ENCODE measurements at places on chromosomes 13 and 19.

- no peak for DNase-seq
Observed at GRCh38 chr19:44600466-44600865, 12.9 kb upstream of the IGSF23 start.

DNA sequence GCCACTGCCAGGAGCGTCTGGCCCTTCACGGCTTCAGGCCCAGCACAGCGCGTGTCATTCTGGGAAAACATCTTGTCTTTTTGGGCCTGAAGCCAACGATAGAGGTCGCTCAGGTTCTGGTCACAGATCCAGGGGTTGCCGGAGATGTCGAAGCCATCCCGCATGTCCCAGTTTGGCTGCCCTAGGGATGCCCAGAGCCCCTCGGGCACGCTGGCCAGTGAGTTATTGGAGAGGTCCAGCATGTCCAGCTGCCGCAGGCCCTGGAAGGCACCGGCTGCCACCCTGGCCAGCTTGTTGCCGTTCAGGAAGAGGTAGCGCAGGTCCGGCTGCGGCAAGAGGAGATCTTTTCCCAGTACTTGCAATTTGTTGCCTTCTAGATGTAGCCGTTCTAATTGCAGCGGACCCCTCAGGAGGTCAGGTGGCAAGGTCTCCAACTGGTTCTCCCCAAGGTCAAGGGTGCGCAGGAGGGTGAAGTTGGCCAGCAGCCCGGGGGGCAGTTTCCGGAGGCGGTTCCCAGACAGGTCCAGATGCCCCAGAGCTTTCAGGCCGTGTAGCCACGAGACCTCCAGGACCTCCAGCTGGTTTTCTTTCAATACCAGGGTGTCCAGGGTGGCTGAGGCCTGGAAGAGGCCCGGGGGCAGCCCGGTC lies 1.8 kb downstream of the LRG1 start:
- no peak for DNase-seq

DNA sequence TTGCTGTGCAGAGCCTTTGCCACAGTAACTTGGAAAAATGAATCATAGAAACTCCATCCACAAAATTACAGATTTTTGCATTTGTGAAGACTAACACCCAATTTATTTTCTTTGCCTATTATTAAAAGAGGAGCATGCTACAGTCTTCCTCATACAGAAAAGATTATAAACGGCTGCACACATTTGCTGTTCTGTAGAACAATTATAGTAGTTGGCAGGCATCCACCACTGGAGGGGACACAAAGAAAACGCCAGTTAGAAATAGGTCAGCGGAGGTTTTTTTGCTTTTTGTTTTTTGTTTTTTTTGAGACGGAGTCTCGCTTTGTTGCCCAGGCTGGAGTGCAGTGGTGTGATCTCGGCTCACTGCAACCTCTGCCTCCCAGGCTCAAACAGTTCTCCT lies 51.6 kb downstream of the SACS start:
- no peak for DNase-seq

- DNase-seq = no peak
Observed at GRCh38 chr13:113901642-113902041, 37.8 kb upstream of the GAS6 start.

DNA sequence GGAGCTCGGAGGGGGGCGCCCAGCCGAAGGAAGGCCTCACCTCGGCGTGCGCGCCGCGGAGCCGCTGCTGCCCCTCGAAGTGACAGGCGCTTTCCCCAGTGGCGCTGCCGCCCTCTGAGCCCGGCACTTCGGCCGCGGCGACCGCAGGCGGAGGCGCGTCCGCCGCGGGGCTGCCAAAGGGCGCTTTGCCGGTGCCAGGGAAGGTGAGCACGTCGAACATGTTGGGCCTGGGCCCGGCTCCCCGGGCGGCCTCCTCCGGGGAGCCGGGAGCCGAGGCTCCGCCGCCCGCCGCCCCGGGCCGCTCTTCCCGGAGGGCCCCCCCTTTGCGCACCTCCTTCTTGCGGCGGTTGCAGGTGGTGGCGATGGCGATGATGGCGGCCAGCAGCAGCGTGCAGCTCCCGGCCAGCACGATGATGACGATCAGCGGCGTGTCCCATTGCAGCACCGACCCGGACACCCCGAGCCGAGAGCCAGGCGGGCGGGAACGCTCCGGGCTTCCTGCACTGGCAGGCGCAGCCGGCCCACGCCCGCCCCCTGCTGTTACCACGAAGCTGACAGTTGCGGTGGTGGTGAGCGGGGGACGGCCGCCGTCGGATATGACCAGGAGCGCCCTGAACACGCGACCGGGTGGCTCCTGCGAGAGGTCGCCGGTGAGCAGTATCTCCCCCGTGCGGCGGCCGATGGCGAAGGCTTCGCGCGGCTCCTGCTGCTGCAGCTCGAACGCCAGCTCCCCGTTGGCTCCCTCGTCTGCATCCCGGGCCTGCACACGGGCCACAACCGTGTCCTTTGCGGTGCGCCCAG lies 2.5 kb downstream of the PCDH8 start:
- DNase-seq = no peak

DNA sequence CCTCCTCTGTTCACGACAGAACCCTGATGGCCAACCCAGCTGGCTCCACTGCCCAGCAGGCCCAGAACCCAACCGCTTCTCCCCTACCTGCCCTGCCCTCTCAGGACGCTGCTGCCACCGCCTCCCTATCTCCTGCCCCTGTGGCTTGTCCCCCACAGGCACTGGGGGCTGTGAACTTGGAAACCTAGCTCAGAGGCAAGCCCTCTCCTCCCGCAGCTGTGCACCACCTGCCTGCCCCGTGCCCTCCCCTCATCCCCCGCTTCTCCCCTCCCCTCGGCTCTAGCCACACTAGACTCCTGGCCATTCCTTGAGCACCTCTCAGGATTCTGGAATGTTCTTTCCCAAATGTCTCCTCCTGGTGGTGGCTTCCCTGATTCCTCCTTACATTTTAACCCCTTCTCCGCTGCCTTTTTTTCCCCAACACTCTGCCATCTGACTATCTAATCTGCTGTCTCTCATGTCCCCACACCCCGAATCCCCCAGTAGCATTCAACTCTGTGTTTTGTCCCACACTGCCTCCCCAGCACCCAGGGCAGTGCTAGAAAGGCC lies 6.7 kb downstream of the NANOS3 start:
- no peak for DNase-seq

- DNase-seq = no peak
Observed at GRCh38 chr19:13154241-13154778, 4.1 kb downstream of the IER2 start.

DNA sequence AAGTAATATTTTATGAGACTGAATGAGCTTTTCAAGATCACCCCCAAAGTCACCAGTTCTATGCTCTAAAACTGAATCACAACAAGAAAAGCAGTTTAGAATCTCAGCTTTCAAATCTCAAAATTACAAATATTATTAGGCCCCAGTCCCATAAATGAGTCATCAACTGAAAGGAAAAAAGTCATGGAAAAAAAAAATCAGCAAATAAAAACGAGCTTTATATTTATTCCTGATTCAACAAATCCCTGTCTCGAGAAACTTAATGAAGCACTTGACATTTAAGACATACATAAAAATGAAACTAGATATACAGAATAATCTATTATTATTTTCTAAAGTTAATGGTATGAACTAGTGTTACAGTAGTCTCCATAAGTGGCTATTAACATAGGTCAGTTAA lies 203.0 kb downstream of the DIAPH3 start:
- DNase-seq = no peak

DNA sequence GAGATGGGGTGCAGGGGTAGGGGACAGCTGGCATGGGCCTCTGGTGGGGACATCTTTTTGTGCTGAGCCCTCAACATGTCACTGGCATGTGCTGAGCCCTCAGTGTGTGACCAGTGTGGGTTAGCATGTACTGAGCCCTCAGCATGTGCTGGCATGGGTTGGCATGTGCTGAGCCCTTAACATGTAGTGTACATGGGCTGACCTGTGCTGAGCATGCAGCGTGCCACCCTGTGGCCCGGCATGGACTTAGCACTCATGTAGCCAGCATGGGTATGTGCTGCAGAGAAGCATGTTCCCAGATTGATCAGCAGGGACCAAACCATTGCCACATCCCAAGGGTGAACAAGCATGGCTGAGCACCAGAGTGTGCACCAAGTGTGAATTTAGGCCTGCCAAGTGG lies 11.5 kb downstream of the HIPK4 start:
- no peak for DNase-seq

- no peak for DNase-seq
Observed at GRCh38 chr13:26133286-26133685, 81.5 kb upstream of the SHISA2 start.

- DNase-seq = no peak
Observed at GRCh38 chr13:31301119-31301518, 101.3 kb downstream of the B3GLCT start.

DNA sequence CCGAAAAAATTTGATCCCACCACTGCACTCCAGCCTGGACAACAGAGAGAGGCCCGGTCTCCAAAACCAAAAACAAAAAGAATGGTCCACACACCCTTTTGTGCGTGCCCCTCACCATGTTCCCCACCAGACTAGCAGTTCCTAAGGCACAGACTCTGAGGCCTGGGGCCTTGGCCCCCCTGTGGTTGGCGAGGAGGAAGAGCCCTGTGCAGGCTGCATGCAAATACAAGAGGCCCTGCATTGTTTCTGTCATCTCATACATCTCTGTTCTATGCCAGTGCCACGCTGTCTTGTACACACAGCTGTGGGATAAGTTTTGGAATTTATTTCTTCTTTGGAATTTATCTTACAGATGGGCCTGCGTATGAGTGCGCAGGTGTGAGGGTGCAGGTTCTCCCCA lies 4.7 kb upstream of the YJEFN3 start:
- DNase-seq = no peak

- no peak for DNase-seq
Observed at GRCh38 chr13:78780708-78781107, 121.8 kb upstream of the OBI1 start.

- DNase-seq = no peak
Observed at GRCh38 chr13:99760456-99760855, 211.1 kb downstream of the ZIC5 start.

DNA sequence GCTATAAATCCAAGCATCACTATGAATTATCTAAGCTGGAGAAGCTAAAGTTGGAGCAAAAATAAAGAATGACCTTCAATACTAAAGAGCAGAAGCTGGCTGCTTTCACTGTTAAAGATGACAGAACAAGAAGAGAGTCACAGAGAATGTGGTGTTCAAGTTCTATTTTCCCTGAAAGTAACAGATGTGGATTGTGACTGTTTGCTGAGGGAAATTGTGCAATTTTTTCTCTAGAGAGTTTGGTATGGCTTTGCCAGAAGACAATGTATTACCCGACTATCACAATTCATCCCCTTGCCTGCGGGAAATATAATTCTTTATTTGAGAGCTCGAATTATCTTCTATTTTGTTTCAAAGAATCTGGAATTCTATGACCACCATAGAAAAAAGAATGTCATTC lies 83.1 kb downstream of the TNFSF13B start:
- DNase-seq = no peak

GRCh38 chr19:4103080-4103433 lies 20.9 kb downstream of the MAP2K2 start:
- no peak for DNase-seq

- DNase-seq = no peak
Observed at GRCh38 chr13:100565286-100565685, 23.3 kb downstream of the GGACT start.

DNA sequence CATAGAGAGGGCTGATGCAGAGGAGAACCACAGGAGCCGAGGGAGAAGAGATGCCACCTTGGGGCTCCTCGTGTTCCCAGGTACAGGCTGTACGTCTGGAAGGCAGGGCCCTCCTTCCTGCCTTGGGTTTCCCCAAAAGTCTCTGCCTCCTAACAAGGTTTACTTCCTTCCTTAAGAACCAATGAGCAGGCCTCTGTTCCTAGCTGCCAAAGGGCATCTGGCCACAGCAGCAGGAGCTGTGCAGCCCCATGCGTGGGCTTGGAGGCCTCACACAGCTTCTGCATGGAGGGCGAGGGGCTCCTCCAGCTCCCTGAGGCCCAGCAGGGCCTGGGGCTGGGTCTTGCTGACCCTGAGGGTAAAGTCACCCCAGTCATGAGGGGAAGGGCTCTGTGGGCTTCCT lies 40.6 kb upstream of the TSHZ3 start:
- no peak for DNase-seq

DNA sequence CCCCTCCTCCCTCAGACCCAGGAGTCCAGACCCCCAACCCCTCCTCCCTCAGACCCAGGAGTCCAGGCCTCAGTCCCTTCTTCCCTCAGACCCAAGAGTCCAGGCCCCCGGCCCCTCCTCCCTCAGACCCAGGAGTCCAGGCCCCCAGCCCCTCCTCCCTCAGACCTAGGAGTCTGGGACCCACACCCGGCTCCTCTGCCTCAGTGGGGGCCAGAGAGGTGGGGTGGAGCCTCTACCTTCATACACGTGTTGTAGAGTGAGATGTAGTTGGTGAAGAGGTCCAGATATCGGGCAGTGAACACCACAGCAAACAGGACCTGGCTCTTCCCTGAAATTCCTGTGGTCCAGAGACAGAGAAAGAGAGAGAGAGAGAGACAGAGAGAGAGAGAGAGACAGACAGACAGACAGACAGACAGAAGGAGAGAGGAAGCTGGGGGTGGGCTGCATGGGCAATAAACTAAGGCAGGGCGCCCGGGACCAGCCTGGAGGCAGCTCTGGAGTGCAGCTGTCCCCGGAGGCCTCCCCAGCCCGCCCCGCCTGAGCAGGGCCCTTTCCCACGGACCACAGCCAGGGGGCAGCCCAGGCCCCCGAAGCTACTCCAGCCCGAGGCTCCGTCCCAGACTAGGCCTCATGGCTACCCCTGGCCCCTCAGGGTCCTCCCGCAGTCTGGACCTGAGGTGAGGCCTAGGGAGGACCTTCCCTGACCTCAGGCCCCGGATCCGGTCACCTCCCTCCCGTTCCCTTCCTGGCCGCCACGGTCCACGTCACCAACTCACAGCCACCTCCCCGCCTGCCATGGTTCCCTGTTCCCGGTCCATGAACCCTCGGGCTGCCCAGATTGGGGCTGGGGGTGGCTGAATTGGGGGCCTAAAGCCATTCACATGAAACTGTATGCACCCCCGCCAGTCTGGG lies 907 bp downstream of the KDELR1 start:
- no peak for DNase-seq

DNA sequence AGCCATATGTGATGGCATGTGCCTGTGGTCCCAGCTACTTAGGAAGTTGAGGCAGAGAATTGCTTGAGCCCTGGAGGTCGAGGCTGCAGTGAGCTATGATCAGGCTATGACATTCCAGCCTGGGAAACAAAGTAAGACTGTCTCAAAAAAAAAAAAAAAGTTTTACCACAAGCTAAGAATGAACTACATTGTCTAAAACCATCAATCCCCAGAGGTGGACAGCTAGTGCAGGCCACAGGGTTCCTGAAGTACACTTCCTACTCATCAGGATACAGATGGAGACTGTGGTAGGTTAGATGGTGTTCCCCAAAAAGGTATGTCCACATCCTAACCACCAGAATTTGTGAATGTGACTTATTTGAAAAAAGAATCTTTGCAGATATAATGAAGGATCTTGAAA lies 63.5 kb upstream of the DOCK9 start:
- no peak for DNase-seq

DNA sequence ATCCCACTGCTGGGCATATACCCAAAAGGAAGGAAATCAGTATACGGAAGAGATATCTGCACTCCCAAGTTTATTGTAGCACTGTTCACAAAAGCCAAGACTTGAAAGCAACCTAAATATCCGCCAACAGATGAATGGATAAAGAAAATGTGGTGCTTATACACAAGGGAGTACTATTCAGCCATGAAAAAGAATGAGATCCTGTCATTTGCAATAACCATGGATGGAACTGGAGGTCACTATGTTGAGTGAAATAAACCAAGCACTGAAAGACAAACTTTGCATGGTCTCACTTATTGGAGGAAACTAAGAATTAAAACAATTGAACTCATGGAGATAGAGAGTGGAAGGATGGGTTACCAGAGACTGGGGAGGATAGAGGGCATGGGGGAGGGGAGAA lies 6.5 kb upstream of the SIGLEC14 start:
- no peak for DNase-seq

All from LNCaP clone FGC (cell line).